ENCODE measurements at places on chromosomes 13 and 19.
A peak's percentile ranks its signal among the peaks of the same experiment; 100 is the strongest.

- DNase-seq = no peak
Observed at GRCh38 chr13:105365831-105366230, 1169.6 kb downstream of the EFNB2 start.

DNA sequence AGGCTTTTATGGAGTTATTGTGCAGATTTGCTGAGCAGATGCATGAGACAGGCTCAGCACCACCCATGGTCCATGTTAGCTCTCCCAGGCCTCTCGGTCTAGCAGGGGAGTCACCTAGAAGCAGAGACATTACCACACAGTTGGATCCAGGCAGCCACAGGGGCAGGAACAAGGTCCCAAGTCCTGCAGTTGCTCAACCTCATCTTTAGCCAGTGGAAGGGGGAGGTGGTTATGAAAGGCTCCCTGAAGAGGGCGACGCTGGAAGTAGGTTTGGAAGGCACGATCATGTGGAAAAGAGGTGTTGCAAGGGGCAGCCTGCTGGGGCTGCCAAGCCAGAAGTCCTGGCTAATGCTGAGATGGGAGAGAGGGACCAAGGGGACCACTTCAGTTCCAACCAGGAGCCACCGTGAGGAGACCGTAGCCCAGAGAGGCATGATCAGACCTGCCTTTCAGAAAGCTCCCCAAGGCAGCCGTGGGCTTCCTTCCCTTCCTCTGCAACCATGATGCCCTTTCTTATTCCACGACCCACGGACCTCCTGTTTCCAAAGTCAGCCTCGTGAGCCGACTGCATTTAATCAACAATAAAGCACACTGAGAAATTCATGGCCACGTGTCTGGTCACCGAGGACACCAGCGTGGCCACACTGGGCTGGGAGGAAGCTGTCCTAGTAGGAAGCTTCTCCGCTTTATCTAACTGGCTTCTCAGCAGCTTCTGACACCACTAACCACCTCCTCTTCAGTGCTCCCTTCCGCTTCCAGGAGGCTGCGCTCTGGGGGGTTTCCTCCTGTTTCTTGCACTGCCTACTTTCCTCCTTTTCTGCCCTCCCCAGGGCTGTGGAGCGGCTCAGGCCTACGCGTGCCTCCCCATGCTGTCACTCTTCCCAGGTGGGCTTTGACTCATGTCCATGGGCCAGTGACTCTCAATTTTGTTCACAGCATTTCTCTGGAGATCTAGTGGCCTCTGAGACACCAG is 2.6 kb downstream of the AP1M1 start:
- no peak for DNase-seq

DNA sequence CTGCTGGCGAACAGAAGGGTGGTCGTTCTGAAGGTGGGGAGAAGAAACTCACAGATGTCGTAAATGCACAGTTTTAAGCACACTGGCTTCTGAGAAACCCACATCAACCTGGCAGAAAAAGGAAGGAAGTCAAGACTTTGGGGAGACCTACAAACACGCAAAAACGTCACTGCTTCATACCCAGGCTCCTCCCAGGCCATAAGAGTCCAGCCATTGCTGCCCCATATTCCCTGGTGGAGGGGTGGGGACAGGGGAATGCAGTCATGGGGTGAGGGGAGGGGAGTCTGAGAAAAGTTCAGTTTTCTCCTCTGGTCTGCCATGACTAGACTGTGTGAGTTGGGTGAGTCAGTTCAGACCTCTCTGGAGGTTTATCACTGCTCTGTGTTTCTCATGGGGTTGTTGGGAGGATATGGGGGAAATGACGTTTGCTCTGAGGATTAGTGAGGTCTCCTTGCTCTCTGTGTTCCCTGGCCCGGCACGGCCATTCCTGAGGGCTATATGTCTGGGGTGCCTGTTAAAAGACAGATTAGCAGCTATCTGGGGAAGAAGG is 139.0 kb downstream of the FLT1 start:
- DNase-seq = no peak

- DNase-seq = no peak
Observed at GRCh38 chr13:74061926-74062595, 72.1 kb downstream of the KLF12 start.

- no peak for DNase-seq
Observed at GRCh38 chr19:38243279-38243673, 12.9 kb downstream of the PPP1R14A start.

- no peak for DNase-seq
Observed at GRCh38 chr13:43934273-43934672, 54.6 kb downstream of the LACC1 start.

DNA sequence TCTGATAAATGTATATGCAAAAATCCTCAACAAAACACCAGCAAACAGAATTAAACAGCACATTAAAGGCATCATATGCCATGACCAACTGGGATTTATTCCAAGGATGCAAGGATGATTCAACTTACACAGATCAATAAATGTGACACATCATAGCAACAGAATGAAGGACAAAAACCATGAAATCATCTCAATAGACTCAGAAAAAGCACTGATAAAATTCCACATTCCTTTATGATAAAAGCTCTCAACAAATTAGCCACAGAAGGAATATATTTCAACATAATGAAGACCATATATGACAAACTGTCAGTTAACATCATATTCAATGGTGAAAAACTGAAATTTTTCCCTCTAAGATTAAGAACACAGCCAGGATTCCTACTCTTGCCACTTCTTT is 691.6 kb downstream of the DIAPH3 start:
- no peak for DNase-seq

GRCh38 chr19:56840451-56841192 is at the start of the genes PEG3 and ZIM2:
TSS of gene PEG3 (minus strand) at chr19:56840726. CDS start at chr19:56824655, 16,071 bp downstream.
TSS of gene ZIM2 (minus strand) at chr19:56840726. CDS start at chr19:56824277, 16,449 bp downstream.
- no peak for DNase-seq

- no peak for DNase-seq
Observed at GRCh38 chr13:35855531-35856019, 275.6 kb downstream of the DCLK1 start.

GRCh38 chr19:5968431-5969373 is 9.2 kb downstream of the RANBP3 start:
- DNase-seq = no peak

GRCh38 chr13:110471833-110472162 is 89.7 kb downstream of the RAB20 start:
- DNase-seq = no peak

DNA sequence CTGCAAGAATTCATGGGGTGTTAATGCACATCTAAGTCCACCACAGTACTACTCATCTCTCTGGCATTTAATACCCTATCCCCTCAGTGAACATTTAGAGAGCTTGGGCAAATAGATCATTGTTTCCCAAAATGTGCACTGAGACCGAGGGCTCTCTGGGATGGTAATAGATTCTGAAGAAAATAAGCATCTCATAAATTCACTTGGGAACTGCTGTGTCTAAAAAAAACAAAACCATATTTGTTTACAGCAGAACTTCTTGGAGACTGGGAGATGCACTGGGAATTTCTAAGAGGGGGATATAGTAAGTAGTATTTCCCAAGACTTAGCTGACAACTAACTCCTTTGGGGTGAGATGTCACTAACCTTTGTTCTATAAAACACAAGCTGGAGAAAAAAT is 58.4 kb downstream of the ENOX1 start:
- DNase-seq = no peak

- no peak for DNase-seq
Observed at GRCh38 chr13:99404005-99404755, 97.0 kb upstream of the GPR183 start.

- no peak for DNase-seq
Observed at GRCh38 chr13:96646515-96647211, 347.6 kb downstream of the OXGR1 start.

- no peak for DNase-seq
Observed at GRCh38 chr19:30873003-30873402, 476.2 kb downstream of the TSHZ3 start.

DNA sequence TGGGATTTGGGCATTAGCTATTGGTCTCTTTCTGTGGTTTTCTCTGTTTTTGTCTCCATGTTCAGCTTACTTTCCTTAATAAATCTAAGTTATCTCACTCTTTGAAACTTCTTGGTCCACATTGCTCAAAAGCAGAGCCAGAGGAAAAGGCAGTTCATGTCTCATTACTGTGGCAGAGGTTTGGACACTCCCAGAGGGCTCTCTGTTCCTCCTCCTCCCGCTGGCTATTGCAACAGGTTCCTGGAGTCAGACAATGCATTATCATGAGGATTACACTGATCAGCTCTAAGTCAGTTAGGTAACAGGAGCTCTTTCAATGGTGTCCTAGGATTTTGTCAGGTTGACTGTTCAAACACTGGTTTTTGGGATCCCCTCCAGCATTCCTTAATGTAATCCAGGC is 298.8 kb downstream of the NDFIP2 start:
- no peak for DNase-seq

DNA sequence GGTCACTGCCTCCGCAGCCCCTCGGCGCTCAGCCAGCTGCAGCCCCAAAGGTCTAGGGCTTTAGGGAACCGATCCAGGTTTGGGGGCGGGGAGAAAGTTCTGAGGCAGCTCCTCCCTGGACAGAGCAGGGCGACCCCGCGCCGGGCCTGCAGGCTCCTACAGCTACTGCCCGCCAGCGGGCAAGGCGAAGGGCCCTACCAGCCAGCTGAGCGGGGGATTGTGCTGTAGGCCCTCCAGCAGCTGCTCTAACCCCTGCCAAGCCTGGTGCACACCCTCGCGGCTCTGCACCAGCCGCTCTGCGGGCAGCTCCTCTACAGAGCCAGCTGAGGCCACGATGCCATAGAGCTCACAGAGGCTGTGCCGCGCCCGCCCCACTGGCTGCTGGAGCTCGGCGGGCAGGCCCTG is 14.0 kb downstream of the PLIN4 start:
- no peak for DNase-seq

DNA sequence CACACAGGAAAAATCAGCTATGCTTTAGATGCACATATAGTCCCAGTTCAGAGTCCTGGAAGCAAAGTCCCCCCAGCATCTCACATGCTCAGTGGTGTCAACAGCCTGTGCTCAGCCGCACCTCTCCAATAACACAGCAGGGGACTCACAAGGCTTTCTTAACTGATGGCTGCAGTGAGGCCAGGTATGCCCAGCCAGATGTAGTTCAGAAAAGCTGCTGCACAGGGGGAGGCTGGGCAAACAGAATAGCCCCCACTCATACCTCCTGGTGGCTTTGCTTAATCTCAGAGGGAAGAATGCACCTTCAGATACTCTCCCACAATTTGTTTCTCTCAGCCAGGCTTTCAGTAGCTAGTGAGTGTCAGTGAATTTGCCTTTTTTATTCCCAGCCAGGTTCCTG is 33.4 kb downstream of the FAM124A start:
- no peak for DNase-seq

GRCh38 chr19:35430409-35431144 is 17.5 kb upstream of the FFAR2 start:
- DNase-seq = no peak

DNA sequence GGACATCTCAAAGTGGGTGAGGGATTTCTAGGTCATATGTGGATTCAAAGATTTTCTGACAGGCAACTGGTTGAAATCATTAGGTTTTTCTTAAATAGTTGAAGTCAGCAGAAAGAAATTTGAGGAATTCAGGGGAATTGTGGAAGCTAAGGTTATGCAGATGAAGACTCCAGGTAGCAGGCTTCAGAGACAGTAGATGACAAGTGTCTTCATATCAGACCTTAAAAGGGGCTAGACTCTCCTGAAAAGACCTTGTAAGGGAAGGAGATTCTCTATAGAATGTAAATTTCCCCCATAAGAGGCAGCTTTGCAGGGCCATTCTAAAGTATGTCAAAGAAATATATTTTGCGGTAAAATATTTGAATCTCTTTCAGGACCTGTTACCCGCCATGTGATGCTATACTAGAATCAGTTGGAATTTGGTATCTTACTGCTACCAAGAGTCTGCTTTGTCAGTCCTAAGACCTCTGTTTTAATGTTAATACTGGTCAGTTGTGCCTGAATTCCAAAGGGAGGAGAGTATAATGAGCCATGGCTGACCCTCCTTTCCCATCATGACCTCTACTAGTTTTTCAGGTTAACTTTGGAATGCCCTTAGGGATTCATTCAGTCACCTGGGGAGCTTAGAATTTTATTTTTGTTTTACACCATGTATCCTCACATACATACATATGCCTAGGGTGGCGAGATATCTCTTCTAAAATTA is 1115.5 kb upstream of the SLC10A2 start:
- no peak for DNase-seq

DNA sequence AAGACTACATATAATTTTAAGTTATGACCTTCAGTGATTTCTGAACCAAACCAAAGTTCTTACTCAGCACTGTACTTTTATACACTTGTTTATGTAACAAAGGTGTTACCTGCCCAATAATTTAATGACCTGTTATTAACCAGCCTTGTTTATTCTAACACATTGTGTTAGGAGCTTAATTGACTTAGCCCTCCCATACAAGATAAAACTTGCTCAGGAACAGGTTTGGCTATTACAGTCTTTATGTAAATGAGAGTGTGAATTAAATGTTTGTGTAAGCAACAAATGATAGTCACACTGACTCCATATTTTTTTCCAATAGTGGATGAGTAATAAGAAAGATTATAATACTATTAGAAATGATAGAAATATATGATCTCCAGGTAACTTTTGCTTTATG is 51.8 kb upstream of the MYCBP2 start:
- DNase-seq = no peak

GRCh38 chr19:7928741-7929701 is 3.1 kb upstream of the CTXN1 start:
- peak; percentile 50 for DNase-seq

- no peak for DNase-seq
Observed at GRCh38 chr19:10454267-10454666, 33.9 kb downstream of the PDE4A start.

- no peak for DNase-seq
Observed at GRCh38 chr13:100608906-100609305, 20.3 kb upstream of the GGACT start.

DNA sequence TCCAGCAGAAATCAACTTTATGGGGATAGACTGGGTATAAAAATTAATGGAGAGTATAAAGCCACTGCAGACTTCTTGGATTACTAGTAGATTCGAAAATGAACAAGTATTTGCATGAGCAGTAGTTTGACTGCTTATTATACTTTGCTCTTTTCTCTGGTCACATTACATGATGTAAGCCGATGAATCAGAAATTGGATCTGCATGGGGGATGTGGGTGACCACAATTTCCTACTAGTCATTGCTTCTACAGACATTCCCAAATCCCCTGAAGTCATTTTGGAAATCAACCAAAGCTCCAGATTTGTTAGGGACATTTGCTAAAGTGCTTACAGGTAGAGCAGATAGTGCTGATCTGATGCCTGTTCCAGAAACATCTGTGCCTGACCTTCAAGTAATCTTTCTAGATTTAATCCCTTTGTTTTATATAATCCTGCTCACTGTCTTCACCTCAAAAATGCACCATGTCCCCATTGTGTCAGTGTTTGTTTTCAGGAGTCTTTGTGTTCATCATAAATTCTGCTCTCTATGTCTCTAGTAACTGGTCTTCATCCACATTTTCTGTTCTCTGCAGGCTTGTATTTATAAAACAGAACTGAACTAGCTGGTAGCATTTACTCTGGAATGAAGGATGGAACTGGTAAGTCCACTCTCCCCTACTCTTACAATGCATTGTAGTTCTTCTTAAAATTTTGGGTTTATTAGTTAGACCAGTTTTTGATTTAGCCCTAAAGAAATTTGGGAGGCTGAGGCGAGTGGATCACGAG is 201.5 kb upstream of the CSNK1A1L start:
- DNase-seq = no peak

GRCh38 chr19:54164369-54165068 is 5.0 kb upstream of the LENG1 start:
- no peak for DNase-seq

Data from stimulated activated CD8-positive, alpha-beta memory T cell treated with anti-CD3 and anti-CD28 coated beads, Interleukin-2, amount 100 ng/mL, for 1 hour (primary cell).